ENCODE measurements at places on chromosomes 2 and 18. TPM values are rescaled to one million over a fixed set of nuclear protein-coding genes. Genes with fewer than 3 reads are reported as not detected.

The MYL12B gene
- 294 TPM for total RNA-seq

The TLX2 gene
- 0.19 TPM for total RNA-seq

The ZAP70 gene
- total RNA-seq: 235 TPM

The C2orf80 gene
- not detected for total RNA-seq

The CXCR1 gene
- total RNA-seq: not detected

The ITGB6 gene
- total RNA-seq: not detected

The TFPI gene
- 0.34 TPM for total RNA-seq

The AQP12A gene
- total RNA-seq: not detected

The EVX2 gene
- not detected for total RNA-seq

The DUSP19 gene
- 1.8 TPM for total RNA-seq

The MPP4 gene
- not detected for total RNA-seq

The SLC19A3 gene
- total RNA-seq: not detected

The NABP1 gene
- 53.7 TPM for total RNA-seq

The GALM gene
- total RNA-seq: 45.0 TPM

The TSHZ1 gene
- total RNA-seq: 17.2 TPM

The TRIM54 gene
- total RNA-seq: not detected

The BOLA3 gene
- total RNA-seq: 15.8 TPM

The GREB1L gene
- not detected for total RNA-seq

The SGO2 gene
- total RNA-seq: 58.2 TPM

The LAMA3 gene
- total RNA-seq: 0.16 TPM

The GPR75 gene
- 0.55 TPM for total RNA-seq

The MAL gene
- 26.3 TPM for total RNA-seq

The TWIST2 gene
- total RNA-seq: not detected

The DOK1 gene
- 25.6 TPM for total RNA-seq

The SERPINB13 gene
- total RNA-seq: not detected

The CCDC74A gene
- 3.7 TPM for total RNA-seq

The CELF4 gene
- total RNA-seq: not detected

The ID2 gene
- total RNA-seq: 42.8 TPM

The KIF5C gene
- 16.4 TPM for total RNA-seq

The SEMA4F gene
- total RNA-seq: 4.8 TPM
